Esophagus muscularis mucosa (tissue), 4 donors: ENCODE measurements at places on chromosomes 6 and 20. TPM values are rescaled to one million over a fixed set of nuclear protein-coding genes. Genes with fewer than 3 reads are reported as not detected.

GRCh38 chr6:170434821-170435155 lies 118.3 kb downstream of the PSMB1 start:
- peak; percentile 60 for DNase-seq

DNA sequence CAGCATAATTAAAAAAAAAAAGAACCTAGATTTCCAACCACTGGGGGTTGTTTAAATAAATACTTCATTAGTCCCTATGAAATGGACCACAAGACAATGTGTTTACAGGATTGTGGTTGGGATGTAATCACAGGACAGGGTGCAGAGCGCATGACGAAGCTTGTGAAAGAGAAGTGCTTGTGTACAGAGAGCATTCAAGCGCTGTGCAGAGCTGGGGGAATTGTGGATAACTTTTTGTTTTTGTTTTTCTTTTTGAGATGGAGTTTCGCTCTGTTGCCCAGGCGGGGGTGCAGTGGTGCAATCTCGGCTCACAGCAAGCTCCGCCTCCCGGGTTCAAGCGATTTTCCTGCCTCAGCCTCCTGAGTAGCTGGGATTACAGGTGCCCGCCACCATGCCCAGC lies 22.3 kb downstream of the LAMA5 start:
- DNase-seq, result no peak

DNA sequence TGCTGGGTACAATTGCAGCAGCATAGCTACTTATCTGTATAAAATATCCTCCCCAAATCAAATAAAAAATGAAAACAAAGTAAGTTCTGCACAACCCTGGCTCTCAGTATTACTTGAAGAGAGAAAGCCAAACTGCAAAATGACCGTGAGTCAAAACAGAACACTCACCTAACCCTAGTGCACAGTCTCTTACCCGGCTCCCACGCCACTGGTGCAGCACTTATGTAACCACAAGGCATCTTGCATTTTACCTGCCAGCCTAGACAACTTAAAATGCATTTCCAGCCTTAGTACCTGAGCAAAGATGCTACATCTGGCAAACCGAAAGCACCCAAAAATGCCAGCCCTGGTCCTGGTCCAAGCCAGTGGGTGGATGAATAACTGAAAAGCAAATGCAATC lies 12.4 kb upstream of the SIRPB1 start:
- DNase-seq, result peak; percentile 66

DNA sequence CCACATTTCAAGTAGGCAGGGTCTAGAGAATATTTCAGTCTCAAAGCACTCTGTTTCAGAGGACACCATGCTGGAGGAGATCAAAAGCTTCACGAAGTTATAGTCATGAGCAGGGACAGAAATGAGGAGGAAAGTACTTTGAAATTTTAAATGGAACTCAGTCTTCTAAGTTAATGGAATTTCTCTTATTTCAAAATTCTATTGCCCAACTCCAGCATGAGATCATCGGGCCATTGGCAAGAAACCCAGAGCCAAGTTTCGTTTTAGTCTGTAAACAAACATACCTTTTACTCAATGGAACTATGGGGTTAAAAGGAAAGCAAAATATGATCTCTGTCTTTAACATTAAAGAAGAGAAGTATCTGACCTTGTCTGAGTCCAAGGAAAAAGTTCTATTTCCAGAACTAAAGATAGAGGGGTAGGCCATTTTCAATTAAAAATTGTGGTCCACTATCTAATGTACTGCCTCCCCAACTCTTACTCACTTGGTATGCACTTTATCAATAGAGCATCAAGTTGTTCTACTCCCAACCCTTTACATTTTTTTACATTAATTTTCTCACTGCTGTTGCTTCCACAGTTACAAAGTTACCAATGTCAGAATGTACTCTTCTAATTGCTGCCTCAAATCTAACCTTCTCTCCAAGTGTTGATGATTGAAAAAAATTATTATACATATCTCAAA lies 235.3 kb upstream of the NRSN1 start:
- no peak for DNase-seq

- DNase-seq, result no peak
Observed at GRCh38 chr20:23670361-23670760, 18.5 kb downstream of the CST4 start.

DNA sequence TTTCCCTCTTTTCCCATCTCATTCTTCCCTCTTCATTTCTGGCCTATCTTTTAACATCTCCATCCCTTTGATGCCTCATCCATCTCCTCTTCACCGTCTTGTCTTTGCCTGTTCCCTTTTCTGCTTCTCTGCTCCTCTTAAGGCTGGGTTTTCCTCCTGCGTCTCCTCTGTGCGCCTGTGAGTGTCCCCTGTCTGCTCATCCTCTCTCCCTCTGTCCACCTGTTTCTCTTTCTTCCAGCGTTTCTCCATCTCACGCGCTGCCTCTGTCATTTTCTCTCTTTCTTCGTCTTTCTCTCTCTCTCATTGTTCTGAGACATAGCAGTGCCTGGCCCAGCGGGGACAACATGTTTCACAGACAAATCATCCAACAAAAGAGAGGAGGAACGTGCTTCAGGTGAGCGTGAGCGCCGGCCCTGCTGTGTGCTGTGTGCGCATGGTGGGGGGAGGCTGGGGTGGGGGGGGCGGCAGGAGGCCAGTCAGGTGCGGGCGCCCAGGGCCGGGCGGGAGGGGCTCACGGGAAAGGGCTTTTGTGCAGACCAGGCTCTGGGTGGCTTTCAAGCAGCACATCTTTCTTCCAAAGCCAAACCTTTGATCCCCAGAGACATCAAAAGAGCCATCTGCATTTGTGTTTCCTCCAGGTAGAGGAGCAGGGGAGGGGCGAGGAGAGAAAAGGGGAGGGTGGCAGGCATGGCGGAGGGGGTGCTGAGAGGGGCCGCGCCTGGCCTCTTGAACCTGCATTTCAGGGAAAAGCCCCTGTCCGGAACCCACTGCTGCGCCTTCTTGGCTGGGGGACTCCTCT lies 121.3 kb downstream of the VEGFA start:
- DNase-seq, result no peak

DNA sequence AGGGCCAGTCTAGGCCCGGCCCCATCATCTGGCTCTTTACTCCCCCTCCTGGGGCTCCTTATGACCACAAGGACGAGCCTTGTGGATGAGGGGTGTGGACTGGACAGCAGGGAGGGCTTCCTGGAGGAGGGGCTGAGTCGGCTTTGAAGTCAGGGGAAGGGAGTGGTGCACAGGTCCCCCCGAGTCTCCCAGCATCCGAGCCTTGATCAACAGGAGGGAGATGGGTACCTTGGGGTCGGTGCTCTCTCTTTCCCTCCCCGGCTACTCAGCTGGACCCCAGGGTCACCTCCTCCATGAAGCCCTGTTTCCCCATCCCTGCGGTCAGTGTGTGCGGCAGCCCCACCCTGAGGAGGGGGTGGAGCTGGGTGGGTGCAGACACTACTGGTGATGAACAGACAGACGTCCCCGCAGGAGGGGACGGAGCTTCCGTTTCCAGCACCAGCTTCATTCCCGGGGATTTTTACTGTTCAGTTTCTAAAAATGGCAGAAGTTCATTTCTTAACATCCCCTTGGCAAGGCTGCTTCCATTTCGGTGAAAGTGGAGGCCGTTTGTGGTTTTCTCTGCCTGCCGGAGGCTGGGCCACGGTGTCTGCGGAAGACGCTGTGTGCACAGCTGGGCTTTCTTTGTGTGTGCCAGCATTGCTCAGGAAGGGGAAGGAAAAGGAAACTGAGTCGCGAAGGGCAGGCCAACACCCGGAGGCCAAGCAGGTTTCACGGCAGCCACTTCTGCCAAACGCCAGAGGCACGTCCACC lies 19.6 kb downstream of the NTSR1 start:
- DNase-seq, result no peak

NR2E1 gene
- not detected for total RNA-seq
